ENCODE measurements at places on chromosomes 3 and 15.

DNA sequence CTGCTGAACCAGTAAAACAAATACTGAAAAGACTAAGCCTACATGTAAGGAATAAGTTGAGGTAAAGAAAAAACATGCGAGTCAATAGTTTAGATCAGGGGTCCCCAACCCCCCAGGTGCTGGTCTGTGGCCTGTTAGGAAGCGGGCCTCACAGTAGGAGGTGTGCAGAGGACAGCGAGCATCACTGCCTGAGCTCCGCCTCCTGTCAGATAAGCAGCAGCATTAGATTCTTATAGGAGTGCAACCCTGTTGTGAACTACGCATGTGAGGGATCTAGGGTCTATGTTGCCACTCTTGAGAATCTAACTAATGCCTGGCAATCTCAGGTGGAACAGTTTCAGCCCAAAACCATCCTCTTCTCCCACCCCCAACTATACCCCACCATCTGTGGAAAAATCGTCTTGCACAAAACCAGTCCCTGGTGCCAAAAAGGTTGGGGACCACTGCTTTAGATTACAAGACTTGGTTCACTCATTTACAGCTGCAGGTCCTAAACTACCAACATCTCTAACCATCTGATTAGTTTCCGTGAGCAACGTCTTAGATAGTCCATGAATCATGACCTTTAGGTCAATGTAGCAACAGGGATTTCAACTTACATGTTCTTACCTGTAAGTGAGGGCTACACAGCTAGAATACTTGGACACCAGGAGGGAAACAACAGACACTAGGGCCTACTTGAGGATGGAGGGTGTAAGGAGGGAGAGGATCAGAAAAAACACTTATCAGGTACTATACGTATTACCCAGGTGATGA is 66.7 kb downstream of the TRANK1 start:
- no peak for DNase-seq

DNA sequence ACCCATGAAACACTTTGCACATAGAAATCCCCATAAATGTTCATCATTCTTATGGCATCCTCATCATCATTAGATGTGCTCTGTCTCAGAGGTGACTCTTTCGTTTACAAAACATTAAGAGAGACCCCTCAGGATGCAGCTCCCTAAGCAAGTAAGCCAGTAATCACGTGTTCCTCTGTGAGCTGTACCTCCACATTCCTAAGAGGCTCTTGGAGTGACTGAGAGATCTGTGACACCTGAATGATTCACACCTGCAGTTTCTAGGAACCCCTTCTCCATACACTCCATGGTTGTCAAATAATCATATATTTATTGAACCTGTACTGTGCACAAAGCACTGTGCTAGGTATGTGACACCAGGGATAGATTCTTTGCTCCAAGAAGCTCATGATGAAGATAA is 602.4 kb downstream of the UNC13C start:
- no peak for DNase-seq

DNA sequence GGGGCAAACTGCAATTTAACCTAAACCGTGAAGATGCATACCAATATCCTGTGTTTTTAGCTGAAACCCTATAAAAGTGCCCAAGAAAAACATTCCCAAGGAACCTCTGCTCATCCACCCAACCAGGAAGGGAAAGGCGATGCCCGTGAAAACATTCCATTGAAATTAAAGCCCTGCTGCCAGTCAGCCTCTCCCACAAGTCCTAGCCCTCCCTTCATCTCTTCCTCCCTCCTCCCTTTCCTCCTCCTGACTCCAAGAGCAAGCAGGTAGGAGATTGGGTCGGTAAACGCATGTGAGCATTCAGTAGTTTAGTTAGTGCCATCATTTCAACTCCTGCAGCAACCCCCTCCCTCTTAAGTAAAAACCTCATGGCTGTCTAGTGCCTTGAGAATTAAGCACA is 27.7 kb downstream of the HES1 start:
- DNase-seq, result no peak

- no peak for DNase-seq
Measured at GRCh38 chr15:25701721-25702465, 161.2 kb downstream of the ATP10A start.

DNA sequence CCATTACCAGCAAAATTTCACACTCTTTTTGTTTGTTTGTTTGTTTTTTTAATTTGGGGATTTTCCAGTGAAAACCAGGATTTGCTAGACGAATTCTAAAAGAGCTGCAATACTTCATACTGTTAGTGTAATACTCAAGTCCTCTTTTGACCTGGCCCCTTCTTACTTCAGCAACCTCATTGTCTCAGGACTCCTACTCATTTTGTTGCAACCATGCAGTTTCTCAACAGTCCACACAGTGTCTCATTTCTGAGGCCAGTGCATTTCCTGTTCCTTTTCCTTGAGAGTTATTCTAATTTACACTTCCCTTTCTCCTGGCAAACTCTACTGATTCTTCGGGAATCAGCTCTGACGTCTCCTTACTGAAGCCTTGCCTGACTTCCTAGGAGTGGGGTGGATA is 35.6 kb downstream of the NSUN3 start:
- DNase-seq, result no peak

- no peak for DNase-seq
Measured at GRCh38 chr3:149174901-149175300, 45.5 kb downstream of the HPS3 start.
